ENCODE measurements at places on chromosomes 5 and 9. TPM values are rescaled to one million over a fixed set of nuclear protein-coding genes. Genes with fewer than 3 reads are reported as not detected.

The TAL2 gene
- not detected for total RNA-seq

GRCh38 chr9:121476156-121476555 is 23.5 kb downstream of the GGTA1 start:
- peaks cover 54% of the 10 kb centered on the region for H3K4me1 ChIP-seq
- no peak for DNase-seq
- no peak overlapping the region for H3K4me3 ChIP-seq
- H3K27me3 ChIP-seq, result no peaks in the 10 kb centered on the region

The ABCA2 gene
- 60.5 TPM for total RNA-seq

- H3K4me3 ChIP-seq, result no peak overlapping the region
- no peaks in the 10 kb centered on the region for H3K36me3 ChIP-seq
- no peaks in the 10 kb centered on the region for H3K4me1 ChIP-seq
- H3K27ac ChIP-seq, result no peak overlapping the region
- H3K27me3 ChIP-seq, result no peaks in the 10 kb centered on the region
These were observed 25.6 kb upstream of the GCNT1 start for GRCh38 chr9:76433406-76433805.

The SLC28A3 gene
- not detected for total RNA-seq

DNA sequence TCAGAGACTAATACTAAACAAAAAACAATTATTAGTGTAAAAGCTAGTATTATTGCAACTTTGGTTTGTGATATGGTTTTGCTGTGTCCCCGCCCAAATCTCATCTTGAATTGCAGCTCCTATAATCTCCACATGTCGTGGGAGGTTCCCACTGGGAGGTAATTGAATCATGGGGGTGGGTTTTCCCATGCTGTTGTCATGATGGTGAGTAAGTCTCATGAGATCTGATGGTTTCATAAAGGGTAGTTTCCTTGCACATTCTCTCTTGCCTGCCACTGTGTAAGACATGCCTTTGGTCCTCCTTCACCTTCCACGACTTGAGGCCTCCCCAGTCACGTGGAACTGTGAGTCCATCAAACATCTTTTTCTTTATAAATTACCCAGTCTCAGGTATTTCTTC is 325.9 kb upstream of the DAB2 start:
- no peak overlapping the region for H3K27ac ChIP-seq
- no peaks in the 10 kb centered on the region for H3K4me1 ChIP-seq
- no peak for DNase-seq
- H3K27me3 ChIP-seq, result no peaks in the 10 kb centered on the region
- H3K36me3 ChIP-seq, result no peaks in the 10 kb centered on the region

The TAF1L gene
- not detected for total RNA-seq

GRCh38 chr9:121823451-121824169 is 172.2 kb downstream of the DAB2IP start:
- H3K36me3 ChIP-seq, result peaks cover 8% of the 10 kb centered on the region
- no peaks in the 10 kb centered on the region for H3K27me3 ChIP-seq
- no peak for DNase-seq
- H3K4me1 ChIP-seq, result no peaks in the 10 kb centered on the region
- H3K4me3 ChIP-seq, result no peak overlapping the region

GRCh38 chr5:176675676-176676360 is 28.5 kb downstream of the TSPAN17 start:
- H3K4me1 ChIP-seq, result no peaks in the 10 kb centered on the region
- DNase-seq, result no peak
- peaks cover 9% of the 10 kb centered on the region for H3K27me3 ChIP-seq
- no peak overlapping the region for H3K4me3 ChIP-seq
- no peaks in the 10 kb centered on the region for H3K36me3 ChIP-seq
- H3K27ac ChIP-seq, result no peak overlapping the region

DNA sequence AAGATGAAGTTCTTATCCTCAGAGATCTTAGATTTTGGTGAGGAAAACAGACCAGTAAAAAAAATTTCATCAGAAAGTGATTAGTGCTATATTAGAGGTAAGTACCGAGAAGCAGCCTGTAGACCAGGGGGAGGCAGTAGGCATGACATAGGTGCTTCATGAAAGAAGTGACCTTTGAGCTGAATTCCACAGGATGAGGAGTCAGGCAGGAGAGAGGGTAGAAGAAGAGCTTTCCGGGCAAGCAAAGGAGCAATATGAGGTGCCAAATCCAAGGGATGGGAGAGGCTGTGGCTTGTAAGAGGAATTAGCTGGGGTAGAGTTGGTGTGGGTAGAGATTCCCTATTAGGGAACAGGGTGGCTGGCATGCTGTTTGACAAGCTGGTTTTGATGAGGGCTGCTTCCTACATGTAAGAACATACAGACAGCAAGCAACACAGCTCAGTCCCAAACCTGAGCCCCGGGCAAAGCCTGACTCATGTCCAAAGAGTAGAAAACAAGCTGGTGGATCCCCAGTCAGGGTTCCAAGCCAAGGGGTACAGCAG is 48.4 kb upstream of the PWWP2A start:
- H3K36me3 ChIP-seq, result no peaks in the 10 kb centered on the region
- no peak for DNase-seq
- H3K27ac ChIP-seq, result no peak overlapping the region
- no peak overlapping the region for H3K4me3 ChIP-seq
- H3K27me3 ChIP-seq, result no peaks in the 10 kb centered on the region

The MYO10 gene
- 41.7 TPM for total RNA-seq

The ZNF618 gene
- 16.6 TPM for total RNA-seq

DNA sequence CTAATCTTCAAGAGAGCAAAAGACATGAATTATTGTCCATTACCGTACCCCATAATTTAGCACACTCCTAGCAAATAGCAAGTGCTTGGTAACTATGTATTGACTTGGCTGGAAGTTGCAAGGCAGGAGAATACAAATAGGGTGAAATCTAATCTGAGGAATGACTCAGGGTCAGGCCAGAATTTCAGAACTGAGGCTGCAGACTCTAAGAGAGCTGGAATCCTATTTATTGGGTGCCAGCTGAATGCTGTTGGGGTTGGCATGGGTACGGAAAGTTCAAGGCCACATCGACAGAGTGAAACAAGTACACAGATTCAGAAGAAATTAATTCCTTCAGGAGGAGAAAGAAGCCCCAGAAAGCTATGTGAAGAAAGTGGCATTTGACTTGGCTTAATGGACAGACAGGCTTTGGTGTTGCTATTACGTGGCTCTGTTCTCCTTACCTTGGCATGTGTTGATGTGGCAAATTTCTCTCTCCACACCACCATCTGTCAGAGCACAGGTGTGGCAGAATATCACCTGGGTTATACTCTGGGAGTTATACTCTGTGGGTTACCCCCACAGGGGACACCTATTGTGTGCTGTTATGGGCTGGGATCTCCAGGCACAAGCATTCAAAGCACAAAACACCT is 20.9 kb upstream of the ASTN2 start:
- H3K36me3 ChIP-seq, result no peaks in the 10 kb centered on the region
- no peak overlapping the region for H3K4me3 ChIP-seq
- H3K4me1 ChIP-seq, result no peaks in the 10 kb centered on the region
- no peaks in the 10 kb centered on the region for H3K27me3 ChIP-seq
- H3K27ac ChIP-seq, result no peak overlapping the region

DNA sequence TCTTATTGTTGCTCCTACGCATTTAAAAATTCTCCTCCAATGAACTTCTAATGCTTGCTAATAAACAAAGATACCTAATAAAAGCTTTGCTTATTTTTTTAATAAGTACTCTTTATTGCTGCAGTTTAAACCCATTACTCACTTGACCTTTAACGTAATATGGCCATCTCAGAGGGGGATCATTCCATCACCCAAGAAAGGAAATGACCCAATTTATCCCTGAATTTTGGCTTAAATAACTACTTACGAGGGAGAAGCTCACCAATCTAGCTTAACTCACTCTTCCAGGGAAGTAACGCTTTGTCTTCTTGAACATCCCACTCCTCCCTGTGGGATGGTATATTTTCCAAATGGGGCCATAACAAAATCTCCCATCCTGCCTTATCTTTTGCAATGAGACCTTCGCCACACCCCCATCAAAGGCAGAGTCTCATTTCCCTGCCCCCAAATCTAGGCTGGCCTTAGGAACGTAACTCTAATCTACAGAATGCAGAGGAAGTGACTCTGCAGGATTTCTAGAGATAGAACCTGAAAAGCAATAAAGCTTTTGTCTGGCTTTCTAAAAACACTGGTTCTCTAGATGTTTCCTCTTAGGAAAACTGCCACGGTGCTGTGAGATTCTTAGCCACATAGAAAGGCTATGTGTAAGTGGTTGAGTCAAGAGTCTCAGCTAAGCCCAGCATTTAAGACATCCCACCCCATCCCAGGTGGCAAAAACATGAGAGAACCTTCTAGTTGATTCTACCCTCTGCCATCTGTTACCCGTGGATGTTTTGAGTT is 310.0 kb downstream of the ASTN2 start:
- H3K27me3 ChIP-seq, result no peaks in the 10 kb centered on the region
- DNase-seq, result no peak
- no peak overlapping the region for H3K4me3 ChIP-seq

DNA sequence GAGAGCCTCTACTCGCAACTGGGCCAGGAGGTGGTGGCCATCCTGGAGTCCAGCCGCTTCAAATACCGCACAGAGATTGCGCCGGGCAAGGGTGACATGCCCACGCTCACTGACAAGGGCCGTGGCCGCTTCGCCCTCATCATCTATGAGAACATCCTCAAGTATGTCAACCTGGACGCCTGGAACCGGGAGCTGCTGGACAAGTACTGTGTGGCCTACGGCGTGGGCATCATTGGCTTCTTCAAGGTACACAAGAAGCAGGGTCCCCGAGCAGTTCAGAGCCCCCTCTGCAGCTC is 13.5 kb downstream of the NDST1 start:
- peaks cover 74% of the 10 kb centered on the region for H3K4me1 ChIP-seq
- no peak overlapping the region for H3K27ac ChIP-seq
- DNase-seq, result no peak
- no peak overlapping the region for H3K4me3 ChIP-seq

DNA sequence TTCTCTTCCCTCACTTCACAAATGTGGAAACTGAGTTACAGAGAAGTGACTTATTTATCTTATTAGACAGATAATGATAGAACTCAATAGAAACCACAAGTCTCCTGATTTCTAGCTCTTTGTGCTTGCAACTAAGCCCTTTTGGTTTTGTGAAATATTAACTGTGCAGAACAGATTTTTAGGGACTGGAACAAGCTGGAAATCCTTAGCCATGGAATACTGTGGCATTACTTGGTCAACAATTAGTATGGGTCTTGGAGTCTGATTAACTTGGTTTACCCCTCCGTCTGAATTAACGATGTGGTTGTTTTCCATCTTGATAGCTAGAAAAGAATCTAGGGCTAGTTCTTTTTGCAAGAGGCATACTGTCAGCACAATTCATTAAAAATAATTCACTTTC is 584 bp upstream of the KLF9 start:
- peak overlapping the region; percentile 100 for H3K27ac ChIP-seq
- H3K27me3 ChIP-seq, result no peaks in the 10 kb centered on the region
- H3K4me3 ChIP-seq, result peak overlapping the region; percentile 92
- no peak for DNase-seq
- no peaks in the 10 kb centered on the region for H3K36me3 ChIP-seq

The FAM221B gene
- not detected for total RNA-seq

DNA sequence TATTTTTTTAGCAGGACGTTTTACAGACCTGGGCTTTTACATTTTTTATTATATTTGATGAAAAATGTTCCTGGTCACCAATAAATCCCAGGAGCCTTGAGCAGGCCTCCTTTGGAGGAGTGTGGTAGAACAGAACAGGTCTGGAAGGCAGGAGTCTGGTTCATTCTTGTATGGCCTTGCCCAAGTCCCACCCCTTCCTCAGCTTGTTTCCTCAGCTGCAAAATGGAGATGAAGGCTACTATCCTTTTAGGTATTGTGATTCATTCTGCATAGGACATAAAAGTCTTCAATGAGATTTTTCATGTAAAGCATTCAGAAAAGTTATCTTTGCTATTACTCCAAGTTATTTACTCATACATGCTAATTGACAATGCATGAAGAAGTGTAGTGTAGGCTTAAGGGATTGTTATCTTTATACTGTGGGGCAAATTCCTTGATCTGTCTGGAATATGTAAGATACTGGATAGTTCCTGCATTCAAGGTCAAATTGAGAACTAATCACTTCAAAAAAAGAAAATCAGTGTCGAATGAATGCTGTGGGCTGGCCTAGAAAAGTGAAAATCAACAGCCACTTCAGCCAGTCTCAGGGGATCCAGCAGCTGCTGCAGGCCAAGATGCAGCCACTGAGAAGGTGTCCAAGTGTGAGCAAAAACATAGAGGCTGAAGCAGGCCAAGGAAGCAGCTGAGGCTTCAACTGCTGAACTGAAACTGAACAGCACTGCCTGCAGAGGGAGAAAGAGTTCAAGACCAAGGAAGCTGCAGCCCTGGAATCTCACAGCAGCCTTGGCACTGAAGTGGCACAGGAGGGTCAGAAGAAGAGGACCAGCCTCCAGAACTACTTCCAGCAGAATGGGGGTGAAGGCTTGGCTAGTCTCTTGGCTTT is 15.5 kb upstream of the SLC36A3 start:
- H3K27ac ChIP-seq, result no peak overlapping the region
- no peaks in the 10 kb centered on the region for H3K4me1 ChIP-seq
- H3K36me3 ChIP-seq, result no peaks in the 10 kb centered on the region
- H3K27me3 ChIP-seq, result no peaks in the 10 kb centered on the region
- no peak overlapping the region for H3K4me3 ChIP-seq
- DNase-seq, result no peak

The GABRA6 gene
- not detected for total RNA-seq

The CNTFR gene
- 13.7 TPM for total RNA-seq

The SH3RF2 gene
- 8.1 TPM for total RNA-seq

DNA sequence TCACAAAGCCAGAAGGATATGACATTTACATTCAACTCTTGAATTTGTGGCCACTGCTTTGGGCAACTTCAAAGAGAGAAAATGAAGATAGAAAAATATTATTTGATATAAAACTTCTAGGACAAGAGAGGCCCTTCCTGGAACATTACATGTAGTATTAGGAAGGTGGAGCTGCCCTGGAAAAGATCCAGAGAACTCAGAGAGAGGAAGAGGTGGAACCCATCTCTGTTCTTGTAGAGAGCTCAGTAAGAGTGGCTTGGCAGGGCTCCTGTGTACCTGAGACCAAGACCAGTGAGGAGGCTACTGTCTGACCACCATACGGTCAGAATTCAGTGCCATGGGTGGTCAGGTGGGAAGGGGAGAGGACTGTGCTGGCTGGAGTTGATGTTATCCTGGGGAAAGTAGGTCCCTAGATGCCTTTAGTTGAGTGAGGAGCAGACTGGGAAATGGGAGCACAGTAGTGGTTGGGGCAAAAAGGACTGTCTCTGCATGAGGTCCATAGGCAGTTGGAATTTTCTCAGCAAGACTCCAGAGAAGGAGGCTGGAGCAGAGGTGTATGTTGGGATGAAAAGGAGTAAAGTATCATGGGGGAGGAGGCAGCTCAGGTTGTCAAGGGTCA is 7.6 kb downstream of the TGFBI start:
- H3K36me3 ChIP-seq, result no peaks in the 10 kb centered on the region
- peak overlapping the region; percentile 24 for H3K27ac ChIP-seq
- no peaks in the 10 kb centered on the region for H3K27me3 ChIP-seq
- H3K4me3 ChIP-seq, result no peak overlapping the region

DNA sequence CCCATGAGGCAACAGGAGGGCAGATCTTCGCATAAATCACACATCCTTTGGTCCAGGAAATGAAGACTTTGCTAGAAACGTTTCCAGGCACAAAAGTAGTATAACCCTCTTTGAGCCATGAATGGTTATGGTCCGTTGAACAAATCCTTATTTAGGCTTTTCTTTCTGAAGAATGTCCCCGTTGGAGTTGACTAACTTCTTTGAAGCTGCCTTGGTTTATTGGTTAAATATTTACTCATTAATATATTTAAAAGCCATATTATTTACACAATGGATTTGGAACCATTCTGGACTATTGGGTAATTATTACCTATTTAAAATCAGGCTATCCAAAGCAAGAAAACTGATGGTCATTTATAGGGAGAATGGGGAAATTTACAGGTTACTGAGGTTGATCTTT is 347.6 kb upstream of the SLC30A5 start:
- H3K36me3 ChIP-seq, result no peaks in the 10 kb centered on the region
- no peak overlapping the region for H3K4me3 ChIP-seq
- H3K27me3 ChIP-seq, result no peaks in the 10 kb centered on the region
- no peaks in the 10 kb centered on the region for H3K4me1 ChIP-seq

The CD74 gene
- total RNA-seq, result 1,048 TPM

Measured in thoracic aorta (tissue), 2 donors.